Neural crest cell (in vitro differentiated cells): ENCODE measurements at places on chromosomes 1 and 21. TPM values are rescaled to one million over a fixed set of nuclear protein-coding genes. Genes with fewer than 3 reads are reported as not detected.

CRB1 gene
- total RNA-seq, result 1.8 and 1.9 TPM in 2 replicates

DNA sequence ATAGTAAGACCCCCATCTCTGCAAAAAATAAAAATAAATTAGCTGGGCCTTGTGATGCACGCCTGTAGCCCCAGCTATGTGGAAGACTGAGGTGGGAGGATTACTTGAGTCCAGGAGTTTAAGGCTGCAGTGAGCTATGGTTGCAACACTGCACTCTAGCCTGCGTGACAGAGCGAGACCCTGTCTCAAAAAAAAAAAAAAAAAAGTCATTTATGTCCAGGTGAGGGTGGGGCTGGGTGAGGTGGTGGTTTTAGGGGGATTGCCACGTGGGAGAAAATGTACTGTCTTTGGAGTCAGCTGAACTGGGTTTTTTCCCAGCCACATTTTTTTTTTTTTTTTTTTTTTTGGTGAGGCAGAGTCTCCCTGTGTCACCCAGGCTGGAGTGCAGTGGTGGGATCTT is 6.7 kb downstream of the PIK3CD start:
- DNase-seq, result no peak

DNA sequence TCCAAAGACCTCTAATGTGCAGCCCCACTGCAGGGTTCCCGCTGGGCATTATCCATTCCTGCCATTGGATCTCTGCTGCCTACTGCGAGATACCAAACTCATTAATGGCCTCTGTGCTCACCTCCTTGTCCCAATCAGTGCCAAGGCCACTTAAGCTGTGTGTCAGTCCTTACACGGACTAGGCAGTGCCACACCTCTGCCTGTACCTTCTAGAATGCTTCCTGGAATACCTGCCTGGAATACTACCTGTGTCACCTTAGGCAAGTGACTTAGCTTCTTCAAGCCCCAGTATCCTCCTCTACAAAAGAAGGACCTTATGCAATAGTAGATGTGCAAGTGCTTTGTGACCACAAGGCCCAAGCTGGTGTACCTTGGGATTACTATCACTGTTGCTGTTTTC is 100.1 kb downstream of the FOXD2 start:
- no peak for DNase-seq

DNA sequence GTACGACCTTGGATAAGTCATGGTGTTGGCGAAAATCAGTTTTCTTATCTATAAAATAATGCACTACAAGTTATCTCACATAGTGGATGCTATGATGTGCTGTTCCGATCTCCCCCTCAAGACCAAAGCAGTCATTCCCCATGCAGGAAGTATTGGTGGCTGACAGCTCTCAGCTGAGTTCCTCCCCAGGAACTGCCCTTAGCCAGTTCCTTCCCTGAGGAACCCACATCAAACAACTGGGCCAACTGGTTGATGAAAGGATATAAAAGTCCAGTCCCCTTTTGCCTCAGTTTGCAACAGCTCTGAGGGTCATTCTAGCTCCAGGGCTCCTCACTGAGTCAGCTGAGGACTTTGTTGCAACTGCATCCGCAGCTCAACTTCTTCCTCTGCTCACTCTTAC is 16.1 kb upstream of the SLAMF1 start:
- no peak for DNase-seq

NEGR1 gene
- 0.58 and 1.1 TPM in 2 replicates for total RNA-seq

DNA sequence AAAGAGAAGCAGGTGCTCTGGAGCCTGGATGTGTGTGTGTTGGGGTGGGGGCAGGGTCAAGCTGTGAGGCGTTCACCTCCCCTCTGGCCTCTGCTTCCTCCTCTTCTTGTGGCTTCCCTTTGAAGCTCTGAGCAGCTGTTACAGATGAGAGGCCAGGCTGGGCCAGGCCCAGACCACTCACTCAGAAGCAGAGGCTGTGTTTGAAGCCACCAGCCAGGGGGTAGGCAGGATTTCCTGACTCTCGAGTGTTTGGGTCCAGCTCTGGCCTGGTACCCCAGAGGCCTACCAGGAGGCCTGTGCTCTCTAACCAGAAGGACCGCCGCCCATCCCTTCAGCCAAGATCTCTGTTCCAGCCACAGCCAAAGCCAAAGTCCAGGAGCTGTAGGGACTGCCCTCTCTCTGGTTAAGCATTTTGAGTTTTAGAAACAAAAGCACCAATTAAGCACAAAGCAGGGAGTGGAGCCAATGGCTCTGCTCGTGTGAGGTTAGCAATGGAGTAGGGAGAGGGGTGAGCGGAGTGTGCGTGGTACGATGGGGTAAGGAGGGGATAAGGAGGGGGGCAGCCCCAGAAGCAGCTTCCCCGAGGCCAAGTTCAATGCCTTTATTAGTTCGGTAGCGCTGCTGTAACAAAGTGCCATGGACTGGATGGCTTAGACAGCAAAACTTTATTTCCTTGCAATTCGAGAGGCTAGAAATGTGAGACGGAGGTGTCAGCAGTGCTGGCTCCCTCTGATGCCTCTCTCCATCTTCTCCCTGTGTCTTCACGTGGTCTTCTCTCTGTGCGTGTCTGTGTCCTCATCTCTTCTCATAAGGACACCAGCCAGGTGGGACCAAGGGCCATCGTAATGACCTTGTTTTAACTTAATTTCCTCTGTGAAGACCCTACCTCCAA is 20.5 kb downstream of the RCSD1 start:
- DNase-seq, result no peak

GRCh38 chr1:173408886-173409285 is 68.2 kb upstream of the PRDX6 start:
- DNase-seq, result no peak

HAO2 gene
- total RNA-seq, result not detected in 2 replicates

GRCh38 chr1:227729881-227730629 is 5.0 kb downstream of the JMJD4 start:
- peak; percentile 54 for DNase-seq

GRCh38 chr1:160238408-160238807 is 23.9 kb downstream of the DCAF8 start:
- DNase-seq, result no peak

DNA sequence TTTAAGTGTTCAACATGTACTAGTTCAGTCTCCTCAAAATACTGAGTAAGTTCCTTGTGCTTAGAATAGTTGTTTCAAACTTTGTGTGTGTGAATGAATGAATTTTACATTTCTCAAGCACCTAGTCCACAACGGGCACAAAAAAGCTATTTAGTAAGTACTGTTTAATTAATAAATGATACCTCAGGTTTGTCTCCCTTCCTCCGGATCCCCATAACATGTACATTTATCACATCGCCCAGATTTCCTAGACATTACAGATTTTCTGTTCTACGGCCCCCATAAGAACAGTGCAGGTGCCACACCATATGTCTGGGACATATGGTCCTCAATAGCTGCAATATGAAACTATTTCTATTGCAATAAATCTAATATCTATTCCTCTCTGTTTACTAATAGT is 1.3 kb upstream of the TTF2 start:
- no peak for DNase-seq

DNA sequence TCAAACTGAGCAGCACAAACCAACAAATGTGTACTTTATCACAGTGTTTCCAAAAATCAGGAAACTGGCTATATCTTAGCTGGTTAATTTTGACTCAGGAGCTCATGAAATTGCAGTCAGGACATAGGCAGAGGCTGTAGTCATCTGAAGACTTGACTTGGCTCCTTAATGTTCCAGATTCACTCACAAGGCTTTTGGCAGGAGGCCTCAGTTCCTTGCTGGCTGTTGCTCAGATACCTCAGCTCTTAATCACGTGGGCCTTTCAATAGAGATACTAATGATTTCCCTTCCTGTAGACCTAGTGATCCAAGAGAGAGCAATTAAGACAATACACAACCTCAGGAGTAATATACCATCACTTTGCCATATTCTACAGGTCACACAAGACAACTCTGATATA is 537.7 kb downstream of the BRINP3 start:
- DNase-seq, result no peak

- no peak for DNase-seq
These were observed 92.9 kb downstream of the PTPN14 start for GRCh38 chr1:214458541-214458940.

CA6 gene
- total RNA-seq, result not detected in 2 replicates

DNA sequence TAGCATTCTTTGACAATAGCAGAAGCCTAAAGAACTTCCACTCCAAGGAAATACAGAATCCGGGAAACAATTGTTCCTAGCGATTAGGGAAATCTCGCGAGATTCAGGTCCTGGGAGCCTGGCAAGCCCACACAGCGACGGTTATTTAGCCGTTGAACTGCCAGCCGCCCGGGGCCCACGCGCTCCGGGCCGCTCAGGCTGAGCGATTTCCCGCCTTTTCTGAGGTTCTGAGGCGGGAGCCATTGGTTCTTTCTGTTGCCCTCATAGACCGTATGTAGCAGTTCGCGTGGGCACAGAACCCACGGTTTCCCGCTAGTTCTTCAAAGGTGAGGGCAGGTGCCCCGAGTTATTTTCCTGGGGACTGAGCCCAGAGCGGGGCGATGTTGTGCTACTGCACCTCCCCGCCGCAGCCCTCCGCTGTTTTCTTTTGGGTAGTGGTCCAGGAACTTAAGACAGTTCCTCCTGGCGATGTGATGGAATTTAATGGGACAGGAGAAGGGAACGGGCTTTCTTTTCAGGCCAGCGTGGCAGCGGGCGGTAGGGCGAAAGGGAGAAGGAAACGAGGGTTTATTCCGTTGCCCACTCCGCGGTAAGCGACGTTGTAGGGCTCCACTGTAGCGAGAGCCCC is at the start of gene SYCP1:
TSS of gene SYCP1 (plus strand) at position 171 of the 628 bp plus-strand sequence. CDS start 602 bp downstream, outside the sequence.
- DNase-seq, result no peak

- DNase-seq, result no peak
These were observed 48.9 kb downstream of the AGPAT3 start for GRCh38 chr21:43913928-43914327.

GRCh38 chr21:36698981-36699545 is at the start of gene SIM2:
TSS of gene SIM2 (plus strand) at chr21:36699115. CDS start at chr21:36699747, 632 bp downstream.
- DNase-seq, result peak; percentile 25

STYXL2 gene
- 0.07 and 0.11 TPM in 2 replicates for total RNA-seq

LCA5L gene
- 1.2 and 1.4 TPM in 2 replicates for total RNA-seq
